ENCODE measurements at places on chromosomes 2 and 18. TPM values are rescaled to one million over a fixed set of nuclear protein-coding genes. Genes with fewer than 3 reads are reported as not detected.

ST6GAL2 gene
- 2.8 TPM for total RNA-seq

GRCh38 chr2:156666130-156666785 is 230.1 kb downstream of the GPD2 start:
- DNase-seq: no peak

MERTK gene
- total RNA-seq: 84.3 TPM

GRCh38 chr18:47149457-47150028 is 757 bp downstream of the HDHD2 start:
- no peak for DNase-seq

GRCh38 chr2:119769645-119770044 is 9.9 kb downstream of the PTPN4 start:
- DNase-seq: no peak

HOXD12 gene
- not detected for total RNA-seq

DNA sequence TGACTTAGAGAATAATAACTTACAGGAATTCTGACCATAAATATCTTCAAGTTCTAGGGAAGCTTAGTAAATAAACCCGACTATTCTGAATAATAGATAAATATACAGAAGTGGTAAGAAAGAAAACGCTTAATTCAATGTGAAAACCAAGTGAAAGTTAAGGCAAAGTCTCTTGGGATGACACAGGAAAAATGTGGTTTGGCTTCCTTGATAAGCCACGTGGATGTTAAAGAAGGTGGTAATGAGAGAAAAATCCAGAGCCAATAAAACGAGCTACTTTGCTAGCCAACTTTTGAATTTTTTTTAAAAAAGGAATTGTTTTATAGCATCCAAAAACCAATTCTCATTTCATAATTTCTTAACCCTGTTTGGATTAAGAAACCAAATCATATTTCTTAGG is 166.2 kb upstream of the VRK2 start:
- DNase-seq: no peak

DNA sequence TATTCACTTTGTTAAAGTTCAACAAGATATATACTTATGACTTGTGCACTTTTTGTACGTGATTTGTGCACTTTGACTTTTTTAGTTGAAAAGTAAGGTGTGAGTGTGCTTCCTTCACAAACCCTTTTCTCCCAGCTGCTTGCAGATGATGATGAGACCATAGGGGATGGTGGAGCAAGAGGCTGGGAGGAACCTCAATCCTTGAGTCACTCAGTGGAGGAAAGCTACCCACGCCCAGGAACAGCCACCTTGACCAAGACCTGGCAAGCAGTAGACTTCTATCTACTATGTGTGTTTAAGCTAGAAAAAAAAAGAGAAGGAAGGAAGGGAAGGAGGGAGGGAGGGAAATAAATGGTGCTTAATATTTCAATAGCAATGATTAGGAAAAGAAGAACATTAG is 25.2 kb upstream of the TAF1B start:
- no peak for DNase-seq

ANKRD30B gene
- 11.0 TPM for total RNA-seq

AQP12A gene
- not detected for total RNA-seq

- peak; percentile 76 for DNase-seq
Measured at GRCh38 chr2:46062637-46063412, 234.4 kb upstream of the EPAS1 start.

- DNase-seq: no peak
Measured at GRCh38 chr18:54261894-54262293, 7.4 kb upstream of the POLI start.

DNA sequence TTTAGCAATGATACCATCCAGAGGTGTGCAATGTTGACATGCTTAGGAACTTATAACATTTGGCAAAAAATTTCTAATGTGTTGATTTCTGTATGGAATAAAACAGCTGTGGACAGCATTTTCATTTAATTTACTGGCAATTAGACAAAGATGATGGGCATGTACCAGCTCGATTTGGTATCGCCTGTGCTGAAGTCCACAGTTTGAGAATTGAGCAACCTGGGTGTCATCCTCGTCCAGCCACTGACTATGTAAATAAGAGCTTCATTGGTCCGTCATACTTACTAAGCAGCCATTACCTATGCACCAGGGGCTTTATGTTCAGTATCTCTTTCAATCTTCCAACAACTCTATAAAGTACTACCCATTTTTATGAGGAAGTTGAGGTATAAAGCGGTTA is 24.6 kb upstream of the ACAA2 start:
- DNase-seq: no peak

GAD1 gene
- total RNA-seq: 0.48 TPM

DNA sequence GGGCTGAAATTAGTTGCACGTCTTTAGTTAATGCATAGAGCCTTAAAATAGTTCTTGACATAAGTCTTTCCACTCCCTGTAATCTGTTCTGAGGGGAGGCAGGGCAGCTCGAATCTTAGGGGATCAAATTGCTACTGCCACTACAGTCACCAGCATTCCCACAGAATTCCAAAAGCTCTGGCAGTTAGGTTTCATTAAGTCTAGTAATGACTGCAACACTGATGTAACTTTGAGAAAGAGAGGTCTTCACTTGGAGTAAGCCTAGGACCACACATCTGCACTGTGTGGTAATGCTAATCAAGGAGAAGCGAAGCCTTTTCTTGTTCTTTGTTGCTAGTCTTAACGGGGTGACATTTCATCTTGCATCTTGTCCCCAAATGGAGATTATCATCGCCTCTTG is 19.3 kb upstream of the NCK2 start:
- DNase-seq: no peak

DNA sequence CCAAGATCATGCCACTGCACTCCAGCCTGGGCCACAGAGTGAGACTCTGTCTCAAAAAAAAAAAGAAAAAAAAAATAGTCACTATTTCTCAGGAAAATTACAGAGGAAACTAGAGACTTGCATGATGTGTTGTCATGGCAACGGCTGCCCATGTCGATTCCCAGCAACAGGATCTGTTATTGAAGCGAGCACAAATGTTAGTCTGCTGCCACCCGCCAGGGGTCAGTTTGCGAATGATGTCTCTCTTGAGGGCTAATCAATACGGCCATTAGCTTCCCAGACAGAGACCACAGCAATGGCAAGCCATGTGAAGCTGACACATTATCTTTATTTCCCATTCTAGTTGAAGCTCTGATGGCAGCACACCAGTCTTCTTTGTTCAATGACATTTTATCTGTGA is 32.4 kb upstream of the ACYP2 start:
- DNase-seq: no peak

DNA sequence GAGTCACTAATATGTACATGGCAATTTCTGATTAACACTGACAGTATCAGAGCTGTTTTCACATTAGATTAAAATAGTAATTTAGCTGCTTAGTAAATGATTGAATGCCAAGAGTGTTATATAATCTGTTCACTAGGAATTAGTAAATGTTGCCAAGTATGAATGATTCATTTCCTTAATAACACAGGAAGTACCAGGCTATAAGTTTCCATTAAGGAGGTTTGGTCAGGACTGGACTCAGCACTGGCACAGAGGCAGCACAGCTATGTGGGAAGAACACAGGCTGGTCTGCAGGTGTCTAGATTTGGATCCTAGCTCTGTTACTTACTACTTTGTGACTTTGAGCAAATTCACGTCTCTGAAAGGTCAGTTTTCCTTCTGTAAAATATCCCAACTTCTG is 97.2 kb downstream of the TDRD15 start:
- no peak for DNase-seq

DNA sequence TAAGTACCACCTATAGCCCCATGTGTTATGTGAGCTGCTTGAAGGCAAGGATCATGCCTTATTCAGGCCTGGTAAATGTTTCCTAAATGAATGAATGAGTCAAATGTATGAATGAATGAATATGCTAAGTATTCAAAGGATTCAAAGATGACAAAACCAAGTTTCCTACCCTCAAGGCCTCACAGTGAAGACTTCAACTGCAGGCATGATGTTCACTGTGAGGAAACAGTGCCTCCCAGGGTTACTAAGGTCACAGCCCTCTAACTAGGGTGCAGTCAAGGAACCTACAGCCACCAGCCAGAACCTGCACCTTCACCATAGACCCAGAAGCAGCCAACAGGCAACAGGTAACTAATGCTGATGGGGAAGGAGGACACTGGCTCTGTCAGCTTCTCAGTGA is 69.3 kb downstream of the SUMO1 start:
- DNase-seq: no peak

All from breast epithelium (tissue), 4 donors.